ENCODE measurements at places on chromosomes 1 and 21. TPM values are rescaled to one million over a fixed set of nuclear protein-coding genes. Genes with fewer than 3 reads are reported as not detected.
A peak's percentile ranks its signal among the peaks of the same experiment; 100 is the strongest.

GRCh38 chr1:214277704-214278635 lies 3.0 kb upstream of the SMYD2 start:
- H3K4me1 ChIP-seq: peaks cover 8% of the 10 kb centered on the region
- DNase-seq: no peak
- H3K27me3 ChIP-seq: no peaks in the 10 kb centered on the region
- no peak overlapping the region for H3K27ac ChIP-seq
- H3K4me3 ChIP-seq: no peak overlapping the region

DNA sequence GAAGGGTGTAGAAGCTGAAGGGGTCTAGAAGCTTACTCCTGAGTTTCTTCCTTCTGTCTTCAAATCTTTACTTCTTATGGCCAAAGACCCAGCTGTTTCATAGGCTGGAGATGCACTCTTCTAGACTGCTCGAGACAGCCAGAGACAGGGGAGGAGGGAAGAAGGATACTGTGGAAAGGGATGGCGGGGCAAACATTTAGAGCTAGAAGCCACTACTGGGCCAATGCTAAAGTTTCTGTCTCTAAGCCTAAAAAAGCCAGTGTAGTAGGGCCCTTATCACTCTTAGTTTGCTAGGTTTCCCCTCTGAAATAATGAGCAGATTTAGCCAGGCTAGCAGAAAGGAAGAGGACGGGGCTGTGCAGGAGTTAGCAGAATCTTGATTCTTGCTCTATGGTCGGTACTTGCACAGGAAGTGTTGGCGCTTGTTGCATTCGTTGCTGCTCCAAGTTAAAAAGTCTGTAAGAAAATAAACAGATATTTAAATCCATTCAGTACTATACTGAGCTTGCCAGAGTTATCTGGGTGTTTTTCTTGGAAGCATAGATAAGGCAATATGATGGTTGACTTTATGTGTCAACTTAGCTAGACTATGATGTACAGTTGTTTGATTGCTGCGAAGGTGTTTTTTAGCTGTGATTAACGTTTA lies 16.9 kb downstream of the REG4 start:
- no peak for DNase-seq
- no peaks in the 10 kb centered on the region for H3K4me1 ChIP-seq
- H3K36me3 ChIP-seq: no peaks in the 10 kb centered on the region
- no peaks in the 10 kb centered on the region for H3K27me3 ChIP-seq

GRCh38 chr21:31347435-31348032 lies 3.5 kb upstream of the TIAM1 start:
- H3K36me3 ChIP-seq: no peaks in the 10 kb centered on the region
- no peak overlapping the region for H3K4me3 ChIP-seq
- DNase-seq: no peak

Gene FASLG
- 1.3 TPM for total RNA-seq

- DNase-seq: no peak
- no peak overlapping the region for H3K27ac ChIP-seq
- H3K36me3 ChIP-seq: no peaks in the 10 kb centered on the region
- no peaks in the 10 kb centered on the region for H3K27me3 ChIP-seq
Measured at GRCh38 chr1:25050165-25050564, 120.1 kb upstream of the RUNX3 start.

Gene SV2A
- 1.7 TPM for total RNA-seq

- no peak overlapping the region for H3K4me3 ChIP-seq
- H3K4me1 ChIP-seq: no peaks in the 10 kb centered on the region
- H3K27me3 ChIP-seq: no peaks in the 10 kb centered on the region
- no peaks in the 10 kb centered on the region for H3K36me3 ChIP-seq
- no peak overlapping the region for H3K27ac ChIP-seq
Measured at GRCh38 chr1:222370081-222370912, 177.6 kb downstream of the HHIPL2 start.

- H3K36me3 ChIP-seq: peaks cover 14% of the 10 kb centered on the region
- peak overlapping the region; percentile 82 for H3K27ac ChIP-seq
- H3K27me3 ChIP-seq: no peaks in the 10 kb centered on the region
- no peak for DNase-seq
Measured at GRCh38 chr21:33300701-33301631, 23.8 kb upstream of the IFNAR1 start.

Gene PRKAA2
- 3.8 TPM for total RNA-seq

Gene LRRC8D
- 17.0 TPM for total RNA-seq

GRCh38 chr21:35223480-35224156 lies 174.5 kb upstream of the RUNX1 start:
- H3K27me3 ChIP-seq: no peaks in the 10 kb centered on the region
- no peaks in the 10 kb centered on the region for H3K36me3 ChIP-seq
- H3K4me1 ChIP-seq: peaks cover 9% of the 10 kb centered on the region
- H3K27ac ChIP-seq: no peak overlapping the region
- no peak for DNase-seq
- H3K4me3 ChIP-seq: no peak overlapping the region

- H3K36me3 ChIP-seq: no peaks in the 10 kb centered on the region
- H3K4me1 ChIP-seq: no peaks in the 10 kb centered on the region
- H3K4me3 ChIP-seq: no peak overlapping the region
Measured at GRCh38 chr1:80659161-80659560, 1141.6 kb upstream of the ADGRL2 start.

Gene FAM110D
- total RNA-seq: 6.9 TPM

Gene TGFB2
- 19.8 TPM for total RNA-seq

DNA sequence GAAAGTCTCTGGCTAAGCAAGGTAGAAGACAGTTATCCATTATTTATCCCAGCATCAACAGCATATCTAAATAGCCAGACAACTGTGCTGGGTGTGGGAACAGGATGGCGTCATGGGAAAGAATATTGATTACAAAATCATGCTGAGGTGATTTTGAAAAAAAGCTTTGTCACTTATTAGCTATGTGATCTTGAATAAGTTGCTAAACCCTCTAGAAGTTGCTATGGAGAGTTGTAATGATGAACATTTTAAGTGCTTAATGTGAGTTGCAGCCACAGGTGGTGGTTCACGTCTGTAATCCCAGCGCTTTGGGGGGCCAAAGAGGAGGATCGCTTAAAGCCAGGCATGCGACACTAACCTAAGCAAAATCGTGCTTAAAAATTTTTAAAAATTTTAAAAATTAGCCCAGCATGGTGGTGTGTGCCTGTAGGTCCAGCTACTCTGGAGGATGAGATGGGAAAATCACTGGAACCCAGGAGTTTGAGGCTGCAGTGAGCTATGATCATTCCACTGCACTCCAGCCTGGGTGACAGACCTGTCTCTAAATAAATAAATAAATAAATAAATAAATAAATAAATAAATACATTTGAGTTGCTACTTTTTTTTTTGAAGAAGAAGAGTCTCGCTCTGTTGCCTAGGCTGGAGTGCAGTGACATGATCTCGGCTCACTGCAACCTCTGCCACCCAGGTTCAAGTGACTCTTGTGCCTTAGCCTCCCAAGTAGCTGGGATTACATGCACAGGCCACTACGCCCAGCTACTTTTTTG lies 33.6 kb downstream of the WNT2B start:
- H3K4me3 ChIP-seq: no peak overlapping the region
- peaks cover 17% of the 10 kb centered on the region for H3K36me3 ChIP-seq
- H3K27me3 ChIP-seq: no peaks in the 10 kb centered on the region
- DNase-seq: no peak

Gene IL20
- total RNA-seq: not detected

Gene IL19
- total RNA-seq: not detected

Gene FMO1
- total RNA-seq: 1.3 TPM

DNA sequence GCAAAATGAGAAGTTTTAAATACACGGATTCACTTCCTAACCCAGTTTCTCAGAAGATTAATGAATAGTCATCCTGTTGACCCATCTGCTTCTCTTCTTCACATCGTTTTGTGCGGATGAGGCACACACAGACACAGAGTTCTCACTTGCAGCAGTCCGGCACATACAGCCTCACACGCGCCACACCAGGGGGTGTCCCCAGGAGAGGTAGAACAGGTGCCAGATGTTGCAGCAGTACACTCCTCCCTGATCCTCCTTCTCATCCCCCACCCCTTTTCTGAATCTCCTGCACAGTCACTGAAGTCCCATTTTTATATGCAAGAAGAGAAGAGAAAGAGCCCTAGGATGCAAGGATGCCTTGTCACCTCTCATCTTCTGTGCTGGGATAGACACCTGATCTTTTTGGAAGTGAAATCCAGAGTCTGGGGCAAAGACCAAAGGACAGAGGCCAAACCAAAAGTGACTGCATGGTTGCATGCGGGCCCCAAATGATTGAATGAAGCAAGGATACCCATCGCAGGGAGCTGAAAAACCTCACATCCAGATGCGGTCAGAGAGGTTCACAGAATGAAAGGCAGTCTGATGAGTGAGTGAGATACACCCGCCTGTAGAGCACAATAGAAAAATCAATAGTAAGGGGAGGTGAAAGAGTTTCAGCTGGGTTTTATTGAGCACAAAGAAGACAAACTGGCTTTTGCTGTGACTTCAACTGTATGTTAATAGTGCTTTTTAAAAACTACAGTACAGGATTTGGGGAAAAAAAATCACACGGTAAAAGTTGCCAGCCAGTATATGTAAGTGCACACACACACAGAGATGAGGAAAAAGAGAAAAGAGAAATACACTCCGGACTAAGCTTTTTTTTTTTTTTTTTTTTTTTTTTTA lies 28.9 kb downstream of the PBX1 start:
- peaks cover 23% of the 10 kb centered on the region for H3K4me1 ChIP-seq
- DNase-seq: no peak
- H3K27me3 ChIP-seq: no peaks in the 10 kb centered on the region
- H3K27ac ChIP-seq: no peak overlapping the region

Gene RGS2
- 49.0 TPM for total RNA-seq

- no peaks in the 10 kb centered on the region for H3K4me1 ChIP-seq
- no peaks in the 10 kb centered on the region for H3K36me3 ChIP-seq
- no peak overlapping the region for H3K27ac ChIP-seq
- no peak overlapping the region for H3K4me3 ChIP-seq
Measured at GRCh38 chr1:157310401-157310800, 172.2 kb upstream of the ETV3 start.

Gene SAMD13
- total RNA-seq: 1.6 TPM

GRCh38 chr1:32197837-32198236 lies 2.6 kb upstream of the CCDC28B start:
- H3K4me1 ChIP-seq: peaks cover 21% of the 10 kb centered on the region
- no peaks in the 10 kb centered on the region for H3K27me3 ChIP-seq
- no peak overlapping the region for H3K27ac ChIP-seq
- H3K4me3 ChIP-seq: no peak overlapping the region
- peaks cover 48% of the 10 kb centered on the region for H3K36me3 ChIP-seq
- DNase-seq: no peak

DNA sequence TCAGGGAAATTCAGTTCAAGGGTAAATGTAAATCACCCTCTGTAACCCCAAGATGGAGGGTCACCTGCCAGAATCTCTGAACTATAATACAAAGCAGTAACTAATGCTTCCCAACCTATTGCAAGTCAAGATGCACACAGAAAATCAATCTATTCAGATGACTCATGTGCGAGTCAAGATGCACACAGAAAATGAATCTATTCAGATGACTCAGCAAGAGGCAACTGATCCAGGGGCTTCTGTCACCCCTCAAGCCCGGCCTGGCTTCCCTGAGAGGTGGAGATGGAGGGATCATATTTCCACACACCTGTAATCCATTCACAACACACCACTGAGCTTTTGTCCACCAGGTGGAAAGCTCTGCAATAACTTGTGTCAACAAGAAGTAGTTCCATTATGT lies 17.4 kb upstream of the HIVEP3 start:
- no peaks in the 10 kb centered on the region for H3K4me1 ChIP-seq
- no peak overlapping the region for H3K4me3 ChIP-seq
- no peaks in the 10 kb centered on the region for H3K36me3 ChIP-seq
- H3K27me3 ChIP-seq: no peaks in the 10 kb centered on the region

DNA sequence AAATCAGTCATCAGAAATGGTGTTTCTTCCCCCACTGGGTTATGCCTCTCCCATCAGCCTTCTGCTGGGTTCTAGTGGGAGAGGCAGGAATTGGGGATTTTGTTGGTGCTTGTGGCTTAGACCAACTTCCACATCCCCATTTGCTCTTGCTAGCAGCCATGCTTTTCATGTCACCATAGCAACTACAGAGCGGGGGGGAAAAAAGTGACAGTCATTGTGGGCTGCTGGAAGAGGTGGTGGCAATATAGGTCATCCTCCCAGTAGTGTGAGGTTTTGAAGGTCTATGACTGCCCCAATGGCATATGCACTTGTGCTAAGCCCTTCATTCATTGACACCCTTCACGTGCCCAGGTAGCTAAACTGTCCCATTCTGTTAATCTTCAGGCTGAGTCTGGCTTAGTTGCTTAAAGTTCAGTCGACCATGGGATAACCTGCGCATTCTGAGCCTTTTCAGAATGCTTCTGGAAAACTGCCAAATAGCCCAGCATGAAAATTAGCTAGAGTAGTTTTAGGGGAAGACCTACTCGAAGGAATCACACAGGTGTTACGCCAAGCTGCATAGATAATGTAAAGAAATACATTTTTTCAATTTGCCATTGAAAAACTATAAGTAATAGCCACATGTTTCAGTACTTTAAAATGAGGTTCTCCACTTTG lies 53.7 kb upstream of the ZNF326 start:
- H3K4me1 ChIP-seq: no peaks in the 10 kb centered on the region
- H3K27ac ChIP-seq: no peak overlapping the region
- DNase-seq: no peak

DNA sequence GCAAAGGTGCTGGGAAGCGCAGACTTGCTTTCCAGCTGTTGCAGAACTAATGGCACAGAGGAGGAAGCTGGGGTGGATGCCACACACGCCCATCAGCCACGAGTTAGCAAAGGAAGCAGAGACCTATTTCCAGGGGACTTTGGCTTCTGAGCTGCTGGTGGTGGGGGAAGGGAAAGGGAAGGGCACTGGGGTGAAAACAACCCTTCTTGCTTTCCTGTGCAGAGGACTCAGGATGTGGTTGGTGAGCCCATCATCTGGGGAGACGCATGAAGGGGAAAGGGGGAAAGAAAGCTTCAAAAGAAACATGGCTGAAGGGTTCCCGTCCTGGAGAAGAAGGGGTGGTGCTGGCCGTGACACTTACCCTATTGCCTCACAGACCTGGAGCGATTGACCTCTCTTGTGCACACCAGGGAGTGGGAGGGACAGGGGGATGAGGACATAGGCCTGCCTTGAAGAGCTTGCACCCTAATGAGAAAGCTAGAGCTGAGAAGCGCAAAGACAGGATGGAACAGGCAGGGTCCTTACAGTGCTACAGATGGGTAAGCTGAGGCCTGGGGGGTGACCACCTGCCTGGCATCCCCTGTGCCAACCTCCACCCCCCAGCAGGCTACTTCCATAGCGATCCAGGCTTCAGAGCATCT lies 140.8 kb upstream of the RAB4A start:
- H3K27ac ChIP-seq: no peak overlapping the region
- DNase-seq: no peak
- no peak overlapping the region for H3K4me3 ChIP-seq
- peaks cover 8% of the 10 kb centered on the region for H3K4me1 ChIP-seq
- no peaks in the 10 kb centered on the region for H3K27me3 ChIP-seq

Measured in upper lobe of right lung (tissue), 1 donor.